ENCODE measurements at places on chromosomes 3 and 15.

- no peak for DNase-seq
Measured at GRCh38 chr3:152318512-152318911, 49.8 kb downstream of the MBNL1 start.

- DNase-seq: no peak
Measured at GRCh38 chr15:78133801-78134200, 2.6 kb upstream of the CIB2 start.

GRCh38 chr15:58459560-58459959 is 27.8 kb downstream of the LIPC start:
- DNase-seq: no peak

DNA sequence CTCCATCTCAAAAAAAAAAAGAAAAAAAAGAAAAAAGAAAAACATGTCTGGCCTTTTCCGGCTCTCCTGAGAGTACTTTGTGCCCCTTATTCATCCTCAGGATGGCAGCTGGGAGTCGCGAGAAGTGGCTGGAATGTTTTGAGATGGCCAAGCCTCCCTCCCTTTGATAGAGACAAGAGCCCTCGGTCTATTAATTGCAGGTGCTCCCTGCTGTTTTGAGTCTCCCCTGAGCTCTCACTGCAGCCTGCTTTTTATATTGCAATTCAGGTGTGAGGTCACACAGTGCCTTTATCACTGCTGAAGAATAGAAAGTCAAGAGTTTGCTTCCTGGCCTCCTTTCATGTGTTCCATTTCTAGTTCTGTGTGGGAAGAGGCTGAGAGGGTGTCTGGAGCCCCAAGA is 10.9 kb downstream of the CA12 start:
- DNase-seq: peak; percentile 69

- no peak for DNase-seq
Measured at GRCh38 chr3:17181413-17181907, 296.7 kb downstream of the PLCL2 start.
